T-helper 1 cell (primary cell): ENCODE measurements at places on chromosomes 11 and 22.

DNA sequence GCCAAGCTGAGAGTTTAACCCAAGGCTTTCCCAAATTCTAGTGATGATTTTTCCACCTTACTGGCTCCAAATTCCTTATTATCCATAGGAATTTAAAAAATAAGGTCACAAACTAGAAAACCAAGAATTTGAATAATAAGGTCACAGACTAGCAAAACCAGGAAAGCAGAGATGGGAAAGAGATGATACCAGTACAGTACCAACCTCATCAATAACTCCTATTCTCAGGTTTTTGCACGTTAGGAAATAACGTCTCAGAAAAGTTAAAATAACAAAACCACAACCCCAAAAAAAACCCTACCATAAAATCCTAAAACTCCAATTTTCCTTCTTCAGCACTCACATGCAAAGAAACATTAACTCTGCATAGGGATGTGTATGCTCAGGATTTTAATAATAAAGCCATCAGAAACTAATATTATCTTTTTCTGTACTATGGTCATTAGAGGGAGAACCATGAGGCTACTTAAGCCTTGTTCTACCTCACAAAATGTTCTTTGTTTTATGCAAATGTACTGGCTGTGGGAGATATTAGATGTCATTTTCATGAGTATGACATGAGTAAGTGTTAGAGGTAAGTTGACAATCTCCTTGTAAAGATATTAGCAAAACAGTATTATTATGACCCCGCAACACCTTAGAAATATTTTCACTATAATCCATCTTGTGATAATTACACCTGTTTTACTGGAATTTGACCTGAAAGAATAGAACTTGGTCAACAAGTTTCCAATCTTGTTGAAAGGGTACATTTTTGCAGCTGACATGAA lies 16.1 kb upstream of the EED start:
- no peak for DNase-seq

GRCh38 chr22:33785283-33785968 lies 134.8 kb downstream of the LARGE1 start:
- no peak for DNase-seq

DNA sequence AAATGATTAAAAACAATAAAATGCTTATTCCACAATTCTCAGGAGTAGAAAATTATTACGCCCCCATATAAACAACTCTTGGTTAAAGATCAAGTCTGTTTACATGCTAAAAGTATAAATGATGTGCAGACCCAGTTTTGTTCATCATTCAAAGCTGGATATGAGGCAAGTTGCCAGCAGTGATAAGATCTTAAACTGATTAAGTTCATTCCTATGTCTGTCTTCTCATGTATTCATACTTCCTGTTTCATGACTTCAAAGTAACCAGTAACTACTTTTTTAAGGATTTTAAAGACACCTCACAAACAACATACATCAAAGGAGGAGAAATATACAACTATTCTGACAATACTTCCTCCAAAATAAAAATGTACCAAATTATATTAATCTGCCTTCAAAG lies 55.0 kb upstream of the ARHGAP32 start:
- no peak for DNase-seq

DNA sequence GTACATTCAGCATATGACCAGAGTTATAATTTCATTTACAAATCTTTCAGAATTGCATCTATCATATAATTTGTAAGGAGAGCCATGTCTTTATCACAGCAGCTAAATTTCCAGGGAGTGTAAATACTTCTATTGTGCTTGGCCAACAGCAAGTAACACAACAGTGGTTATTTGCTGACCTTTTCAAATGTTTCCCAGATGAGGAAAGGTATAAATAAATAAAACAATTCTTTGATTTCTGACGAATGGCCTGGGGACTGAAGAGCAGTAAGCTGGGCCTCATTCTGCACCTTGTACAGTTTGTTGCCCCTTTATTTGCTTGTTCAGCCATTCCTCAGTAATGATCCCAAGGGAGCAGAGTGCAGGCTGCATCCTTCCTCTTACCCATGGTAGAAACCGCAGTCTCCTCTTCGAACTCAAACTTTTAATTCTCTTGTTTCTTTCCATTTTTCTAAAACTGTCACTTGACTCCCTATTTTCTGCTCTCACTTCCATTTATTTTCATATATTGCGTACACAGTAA lies 132.8 kb downstream of the DDX10 start:
- DNase-seq = no peak

- no peak for DNase-seq
Measured at GRCh38 chr22:26597026-26597425, 7.1 kb upstream of the TPST2 start.

- no peak for DNase-seq
Measured at GRCh38 chr11:1237128-1237580, 14.3 kb downstream of the MUC5B start.

DNA sequence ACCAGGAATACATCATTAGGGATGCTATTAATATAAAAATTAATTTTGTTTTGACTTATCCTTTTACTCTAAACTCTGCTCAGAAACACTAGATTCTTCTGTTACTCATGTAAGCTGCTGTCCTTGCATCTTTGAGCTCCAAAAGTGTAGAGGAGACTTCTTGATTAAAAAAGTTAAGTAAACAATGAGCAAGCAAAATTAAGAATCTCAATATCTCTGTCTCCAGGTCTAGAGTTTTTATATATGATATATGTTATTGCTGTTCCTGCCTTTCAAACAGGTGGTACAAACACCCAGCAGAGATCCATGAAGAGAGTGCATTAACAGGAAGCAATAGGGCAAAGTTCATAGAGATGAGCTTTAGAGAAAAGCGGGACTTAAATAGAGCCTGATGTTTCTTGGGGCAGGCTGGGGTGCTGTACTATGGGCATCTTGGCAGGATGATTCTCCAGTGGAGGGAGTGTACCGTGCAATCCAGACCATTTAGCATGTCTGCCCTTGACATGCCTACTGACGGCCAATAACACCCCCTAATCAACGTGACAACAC lies 6.9 kb downstream of the MAPK1 start:
- no peak for DNase-seq

DNA sequence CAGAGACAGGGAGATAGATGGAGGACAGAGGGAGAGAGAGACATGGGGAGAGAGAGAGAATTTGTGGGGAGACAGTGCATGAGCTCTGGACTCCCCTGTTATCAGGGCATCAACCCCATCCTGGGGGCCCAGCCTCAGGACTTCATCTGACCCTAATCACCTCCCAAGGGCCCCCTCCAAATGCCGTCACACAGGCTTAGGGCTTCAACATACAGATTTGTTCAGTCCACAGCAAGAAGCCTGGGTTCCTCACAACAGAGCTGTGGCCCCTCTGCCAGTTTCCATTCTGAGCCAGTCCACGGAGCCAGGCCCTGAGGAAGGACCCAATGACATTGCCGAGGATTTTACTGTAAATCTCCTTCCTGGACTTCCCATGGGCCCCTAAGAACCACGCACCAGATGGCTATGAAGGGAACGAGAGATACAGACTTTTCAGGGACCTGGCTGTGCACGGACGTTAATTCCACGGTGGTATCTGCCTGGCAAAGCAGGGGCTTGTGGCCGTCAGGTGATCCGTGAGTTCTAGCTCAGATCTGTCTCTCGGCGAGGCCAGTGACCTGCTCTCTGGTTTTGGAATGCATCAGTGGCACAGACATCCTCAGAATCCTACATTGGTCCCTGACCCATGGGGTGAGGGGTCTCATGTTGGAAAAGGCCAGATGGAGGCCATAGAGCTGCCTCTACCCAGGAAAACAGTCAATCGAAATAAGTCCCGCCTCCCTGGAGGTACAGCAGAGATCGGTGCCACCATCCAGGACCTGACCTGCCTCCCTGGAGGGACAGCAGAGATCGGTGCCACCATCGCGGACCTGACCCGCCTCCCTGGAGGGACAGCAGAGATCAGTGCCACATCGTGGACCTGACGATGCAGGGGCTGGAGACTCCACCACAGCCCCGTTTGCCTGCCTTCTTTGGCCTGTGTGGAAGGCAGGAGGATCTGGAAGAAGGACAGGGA lies 8.7 kb upstream of the B4GALNT4 start:
- DNase-seq = no peak

- DNase-seq = no peak
Measured at GRCh38 chr22:17678817-17679385, 40.3 kb downstream of the BCL2L13 start.

DNA sequence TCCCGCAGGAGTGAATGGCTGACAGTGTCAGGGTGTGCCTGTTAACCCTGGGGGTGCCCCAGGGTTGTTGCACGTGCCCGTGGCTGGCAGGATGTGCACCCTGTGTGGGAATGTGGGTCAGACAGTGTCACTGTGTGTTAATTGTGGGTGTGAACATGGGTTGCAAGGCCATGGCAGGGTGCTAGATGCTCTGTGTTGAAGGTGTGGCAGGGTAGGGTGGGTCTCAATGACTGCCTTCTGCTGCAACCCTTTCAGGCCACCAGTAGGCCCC lies 8.3 kb downstream of the RIN1 start:
- DNase-seq = no peak

GRCh38 chr11:6498121-6498520 lies 1.0 kb downstream of the DNHD1 start:
- no peak for DNase-seq

GRCh38 chr11:86956905-86957195 lies 1.7 kb upstream of the FZD4 start:
- no peak for DNase-seq

DNA sequence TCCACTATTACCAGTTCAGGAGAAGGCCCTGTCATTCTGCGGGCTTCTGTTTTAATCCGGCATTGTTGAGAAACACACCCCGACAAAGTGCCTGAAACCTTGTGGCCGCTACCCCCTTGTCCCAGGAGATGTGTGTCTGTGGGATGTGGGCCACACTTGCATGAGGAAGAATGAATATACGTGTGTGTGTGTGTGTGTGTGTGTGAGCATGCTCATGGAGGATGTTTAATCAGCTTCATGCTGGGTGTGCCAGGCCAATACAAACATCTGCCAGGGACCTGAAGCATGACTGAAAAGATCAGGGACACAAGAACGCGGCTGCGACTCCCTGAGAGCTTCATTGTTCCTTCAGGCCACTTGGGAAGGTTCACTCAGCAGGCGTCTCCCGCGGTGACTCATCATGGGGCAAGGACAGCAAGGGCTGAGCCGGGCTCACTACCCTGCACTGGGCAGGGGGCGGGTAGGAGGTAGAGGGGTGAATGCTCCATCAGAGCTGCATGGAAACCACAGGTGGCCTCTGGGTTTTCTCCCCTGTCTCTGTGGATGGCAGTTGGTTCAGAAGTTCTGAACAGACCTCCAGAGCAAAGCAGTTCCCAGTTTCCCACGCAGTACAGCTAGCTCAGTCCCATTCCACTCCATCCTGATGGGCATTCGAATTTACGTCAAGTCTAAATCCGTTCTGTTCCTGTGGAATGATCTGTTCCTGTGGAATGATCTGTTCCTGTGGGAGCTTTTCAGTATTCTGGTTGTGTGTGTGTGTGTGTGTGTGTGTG lies 7.0 kb upstream of the MALAT1 start:
- no peak for DNase-seq

GRCh38 chr11:43072911-43073310 lies 238.9 kb upstream of the API5 start:
- DNase-seq = no peak

GRCh38 chr11:10778217-10778970 lies 27.3 kb downstream of the CTR9 start:
- no peak for DNase-seq

- DNase-seq = no peak
Measured at GRCh38 chr11:61784506-61784805, 7.9 kb downstream of the TMEM258 start.

- no peak for DNase-seq
Measured at GRCh38 chr11:71563406-71563805, 2.0 kb upstream of the KRTAP5-10 start.

- DNase-seq = no peak
Measured at GRCh38 chr11:61671527-61671926, 8.7 kb upstream of the DAGLA start.

DNA sequence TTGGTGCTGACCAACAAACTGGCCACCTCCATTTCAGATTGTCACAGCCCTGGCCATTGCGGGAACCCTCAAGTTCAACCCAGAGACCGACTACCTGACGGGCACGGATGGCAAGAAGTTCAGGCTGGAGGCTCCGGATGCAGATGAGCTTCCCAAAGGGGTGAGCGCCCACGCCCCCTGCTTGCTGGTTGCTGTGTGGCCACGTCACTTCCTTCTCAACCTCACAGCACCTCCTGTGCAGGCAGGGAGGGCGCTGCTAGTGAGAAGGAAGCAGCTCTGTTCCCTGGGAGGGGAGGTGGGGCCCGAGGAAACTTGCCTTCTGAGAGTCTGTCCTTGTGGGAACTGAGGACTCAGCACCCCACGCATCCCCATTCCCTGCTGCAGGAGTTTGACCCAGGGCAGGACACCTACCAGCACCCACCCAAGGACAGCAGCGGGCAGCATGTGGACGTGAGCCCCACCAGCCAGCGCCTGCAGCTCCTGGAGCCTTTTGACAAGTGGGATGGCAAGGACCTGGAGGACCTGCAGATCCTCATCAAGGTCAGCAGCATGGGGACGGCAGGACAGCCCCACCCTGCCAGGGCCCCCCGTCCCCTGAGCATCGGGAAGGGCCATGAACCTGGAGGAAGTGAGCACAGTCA lies 19.3 kb downstream of the POLR3H start:
- peak; percentile 44 for DNase-seq

DNA sequence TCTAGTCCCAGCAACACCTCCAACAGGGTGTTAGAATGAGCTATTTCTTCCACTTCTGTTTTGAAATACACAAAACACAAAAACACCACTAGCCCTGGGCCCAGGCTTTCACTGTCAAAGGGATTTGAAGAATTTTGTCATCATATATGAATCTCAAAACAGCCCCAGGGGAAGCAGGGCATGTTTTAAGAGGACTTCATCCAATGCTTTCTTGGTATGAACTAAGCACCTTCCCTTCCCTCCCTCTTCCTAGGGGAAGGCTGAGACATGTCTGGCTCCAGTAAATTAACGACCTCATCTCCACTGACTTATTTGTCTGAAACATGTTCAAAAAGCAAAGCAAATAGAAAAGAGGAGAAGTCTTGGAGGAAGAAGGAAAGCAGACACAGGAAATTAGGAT lies 75.7 kb upstream of the INCENP start:
- no peak for DNase-seq

GRCh38 chr11:34261820-34262219 lies 96.0 kb downstream of the ABTB2 start:
- DNase-seq = no peak

DNA sequence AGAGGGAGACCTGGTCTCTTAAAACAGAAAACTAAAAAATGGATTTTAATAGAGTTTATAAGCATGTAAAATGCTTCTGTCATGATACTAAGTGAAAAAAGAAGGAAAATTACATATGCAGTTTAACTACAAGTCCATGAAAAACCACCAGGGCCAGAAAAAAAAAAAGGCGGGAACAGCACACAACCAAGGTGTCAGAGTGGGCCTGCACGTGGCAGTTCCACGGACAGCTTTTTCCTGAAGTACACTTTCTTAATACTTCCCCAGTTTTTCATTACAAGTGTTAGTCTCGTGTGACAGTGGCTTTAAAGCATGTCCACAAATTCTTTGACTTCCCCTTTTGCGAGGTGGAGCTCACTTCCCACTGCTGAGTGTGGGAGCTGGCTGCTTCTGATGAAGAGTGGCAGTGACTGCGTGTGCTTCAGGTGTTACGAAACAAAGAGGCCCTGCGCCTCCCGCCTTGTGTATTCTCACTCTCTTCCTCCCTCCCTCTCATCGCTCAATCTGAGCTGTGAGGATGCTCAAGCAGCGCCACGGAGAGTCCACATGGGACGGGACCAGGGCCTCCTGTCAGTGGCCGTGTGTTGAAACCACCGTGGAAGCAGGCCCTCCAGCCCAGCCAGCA lies 16.4 kb downstream of the PPM1F start:
- no peak for DNase-seq

- no peak for DNase-seq
Measured at GRCh38 chr22:39990686-39991085, 4.1 kb upstream of the FAM83F start.
